GM04504 (cell line): ENCODE measurements at places on chromosomes 1 and 21.

- DNase-seq: peak; percentile 19
Observed at GRCh38 chr1:222171005-222171404, 376.9 kb downstream of the HHIPL2 start.

DNA sequence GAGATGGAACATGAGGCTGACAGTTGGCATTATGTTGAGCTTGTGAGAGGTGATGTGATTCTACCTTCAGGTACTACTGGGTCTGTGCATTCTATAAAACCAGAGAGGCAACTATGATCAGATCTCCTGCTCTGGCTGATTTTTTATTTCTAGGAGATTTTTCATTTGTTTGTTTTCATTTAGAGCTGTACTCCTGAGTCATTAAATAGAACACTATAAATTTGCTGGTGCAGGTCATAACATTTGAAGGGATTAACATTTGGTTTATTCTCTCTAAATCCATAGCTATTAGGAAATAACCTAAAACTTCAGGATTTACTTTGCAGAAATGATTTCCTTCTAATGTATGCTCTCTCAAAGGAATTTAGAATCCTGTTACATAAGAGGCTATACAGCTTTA lies 42.9 kb downstream of the MAGI3 start:
- DNase-seq: no peak

- no peak for DNase-seq
Observed at GRCh38 chr1:94111879-94112278, 9.1 kb downstream of the ABCA4 start.

DNA sequence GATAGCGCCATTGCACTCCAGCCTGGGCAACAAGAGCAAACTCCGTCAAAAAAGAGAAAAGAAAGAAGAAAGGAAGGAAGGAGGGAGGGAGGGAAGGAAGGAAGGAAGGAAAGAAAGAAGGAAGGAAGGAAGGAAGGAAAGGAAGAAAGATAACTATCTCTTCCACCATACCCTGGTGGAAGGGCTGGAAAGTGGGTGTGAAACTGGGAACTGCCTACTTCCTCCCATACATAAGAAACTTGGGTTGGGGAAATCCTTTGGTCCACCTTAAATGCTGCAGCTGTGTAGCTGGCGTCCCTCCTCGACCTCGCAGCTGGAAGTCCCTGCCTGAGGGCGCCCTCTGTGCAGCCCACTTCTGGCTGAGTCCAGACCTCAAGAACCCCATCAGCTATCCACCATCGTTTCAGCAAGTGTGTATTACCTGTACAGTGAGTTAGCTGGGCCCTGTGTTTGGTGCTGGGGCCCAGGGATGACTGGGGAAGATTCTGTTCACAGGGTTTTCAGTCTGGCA lies 4.6 kb upstream of the FAM167B start:
- no peak for DNase-seq

- DNase-seq: no peak
Observed at GRCh38 chr1:76763738-76764137, 103.5 kb upstream of the ST6GALNAC5 start.

- no peak for DNase-seq
Observed at GRCh38 chr1:969260-969855, 3.1 kb downstream of the PLEKHN1 start.

DNA sequence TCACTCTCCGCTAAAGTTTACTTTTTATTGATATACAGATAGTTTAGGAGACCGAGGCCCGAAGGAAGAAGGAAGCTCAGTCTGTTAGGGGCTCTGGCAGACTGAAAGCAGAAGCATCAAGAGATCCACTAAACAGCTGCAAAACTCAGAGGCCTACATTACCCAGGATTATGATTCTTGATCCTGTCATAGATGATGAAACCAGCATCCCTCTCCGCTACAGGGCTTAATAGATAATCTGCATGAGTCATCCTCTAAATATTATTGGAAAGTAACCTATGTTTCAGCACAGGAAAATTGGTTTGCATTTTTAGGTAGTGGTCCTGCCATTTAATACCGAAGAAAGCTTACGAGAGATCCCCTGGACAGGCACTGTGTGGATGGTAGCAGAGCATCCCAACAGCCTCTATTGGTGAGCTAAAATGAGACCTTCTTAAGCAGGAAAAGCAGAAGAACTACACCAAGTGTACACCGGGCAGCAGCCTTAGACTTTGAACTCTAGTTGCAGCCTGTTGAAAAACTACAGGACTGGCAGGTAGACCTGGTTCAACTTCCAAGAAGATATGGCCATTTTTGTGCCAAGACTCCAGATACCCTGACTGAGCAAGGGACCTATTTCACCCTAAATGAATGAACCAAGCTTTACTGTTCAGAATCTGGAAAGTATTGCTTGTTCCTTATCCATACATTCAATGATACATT lies 6.8 kb downstream of the CASQ2 start:
- no peak for DNase-seq

GRCh38 chr1:196425513-196425912 lies 182.7 kb downstream of the KCNT2 start:
- DNase-seq: no peak

GRCh38 chr1:221724931-221725605 lies 16.8 kb downstream of the DUSP10 start:
- no peak for DNase-seq

DNA sequence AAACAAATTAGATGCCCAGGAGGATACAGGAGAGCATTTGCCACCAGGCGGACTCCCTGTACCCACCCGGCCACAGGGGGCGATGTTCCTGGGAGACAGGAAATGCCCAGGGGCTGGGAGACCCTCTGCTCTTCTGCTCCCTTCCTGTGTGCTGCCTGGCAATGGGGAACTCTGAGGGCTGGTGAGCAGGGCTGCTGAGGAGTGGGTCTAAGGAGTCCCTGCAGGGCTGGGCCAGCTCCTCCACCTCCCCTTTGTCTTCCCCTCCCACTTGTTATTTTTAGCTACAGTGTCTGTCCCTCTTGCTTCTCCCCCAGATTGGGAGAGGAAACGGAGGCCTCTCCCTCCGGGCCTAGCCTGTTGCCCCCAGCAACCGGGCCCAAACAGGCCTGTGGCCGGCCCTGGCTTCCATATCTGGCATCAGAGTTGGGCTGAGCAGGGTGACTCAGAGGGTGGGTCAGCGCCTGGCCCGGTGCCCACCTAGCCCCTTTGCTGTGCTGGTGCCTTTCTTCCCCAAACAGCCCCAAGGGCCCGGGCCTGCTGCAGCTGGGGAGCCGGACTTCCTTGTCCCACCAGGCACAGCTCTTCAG lies 11.6 kb downstream of the LMNA start:
- DNase-seq: peak; percentile 97

DNA sequence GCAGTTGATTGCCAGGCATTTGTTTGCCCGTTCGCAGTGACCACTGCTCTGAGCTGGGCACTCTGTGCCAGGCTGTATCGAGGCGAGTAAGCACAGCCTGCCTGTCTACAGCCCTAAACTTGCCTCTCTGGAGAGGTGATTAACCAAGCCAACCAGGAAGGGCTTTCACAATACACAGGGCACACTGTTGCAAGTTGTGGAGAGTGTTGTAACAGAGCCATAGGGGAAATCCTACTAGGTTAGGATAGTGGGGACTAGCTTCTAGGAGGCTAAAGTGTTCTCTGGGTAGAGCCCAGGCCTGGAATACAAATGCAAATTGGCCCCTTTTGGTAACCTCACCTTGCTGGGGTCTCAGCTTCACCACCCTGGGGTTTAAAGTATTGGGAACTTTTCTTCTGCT lies 23.8 kb downstream of the PRDM2 start:
- DNase-seq: no peak

GRCh38 chr1:231925864-231926263 lies 299.3 kb downstream of the DISC1 start:
- DNase-seq: no peak

DNA sequence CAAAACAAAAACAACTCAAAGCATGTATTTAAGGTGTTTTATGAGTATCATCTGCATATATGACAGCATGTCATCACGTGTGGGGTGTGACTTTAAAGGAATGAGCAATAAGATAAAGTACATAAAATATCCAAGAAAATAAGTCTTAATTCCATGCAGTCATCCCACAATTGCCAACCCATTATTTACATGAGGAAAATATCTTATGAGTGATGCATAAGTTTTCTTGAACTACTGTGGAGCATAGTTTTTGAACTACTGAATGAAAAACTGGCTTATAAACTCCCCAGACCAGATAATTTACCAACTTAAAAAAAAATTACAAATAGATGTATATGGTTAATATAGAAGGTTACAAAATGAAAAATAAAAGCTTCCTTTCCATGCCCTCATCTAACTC lies 29.7 kb upstream of the MTMR11 start:
- DNase-seq: no peak

DNA sequence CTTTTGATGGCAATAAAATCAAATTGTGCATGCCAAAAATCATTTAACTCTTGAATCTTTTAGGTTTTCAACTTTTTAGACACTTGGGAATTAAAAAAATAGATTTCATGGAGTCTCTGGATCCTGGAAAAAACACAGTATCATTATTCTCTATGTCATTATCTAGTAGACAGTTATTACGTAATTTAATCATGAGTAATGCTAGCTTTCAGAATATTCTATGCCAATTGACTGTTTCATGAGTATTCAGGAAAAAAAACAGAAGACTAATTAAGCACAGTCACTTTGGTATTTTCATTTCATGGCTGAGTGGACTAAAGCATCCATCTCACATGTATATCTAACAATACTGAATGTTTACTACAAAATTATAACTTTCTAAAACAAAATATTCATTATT lies 44.0 kb downstream of the ODF2L start:
- peak; percentile 9 for DNase-seq

- peak; percentile 81 for DNase-seq
Observed at GRCh38 chr1:151399324-151400171, at the start of gene PSMB4. Gene PSMB4, plus strand, starts transcription at chr1:151399573. Its CDS starts 15 bp downstream, at chr1:151399588.

DNA sequence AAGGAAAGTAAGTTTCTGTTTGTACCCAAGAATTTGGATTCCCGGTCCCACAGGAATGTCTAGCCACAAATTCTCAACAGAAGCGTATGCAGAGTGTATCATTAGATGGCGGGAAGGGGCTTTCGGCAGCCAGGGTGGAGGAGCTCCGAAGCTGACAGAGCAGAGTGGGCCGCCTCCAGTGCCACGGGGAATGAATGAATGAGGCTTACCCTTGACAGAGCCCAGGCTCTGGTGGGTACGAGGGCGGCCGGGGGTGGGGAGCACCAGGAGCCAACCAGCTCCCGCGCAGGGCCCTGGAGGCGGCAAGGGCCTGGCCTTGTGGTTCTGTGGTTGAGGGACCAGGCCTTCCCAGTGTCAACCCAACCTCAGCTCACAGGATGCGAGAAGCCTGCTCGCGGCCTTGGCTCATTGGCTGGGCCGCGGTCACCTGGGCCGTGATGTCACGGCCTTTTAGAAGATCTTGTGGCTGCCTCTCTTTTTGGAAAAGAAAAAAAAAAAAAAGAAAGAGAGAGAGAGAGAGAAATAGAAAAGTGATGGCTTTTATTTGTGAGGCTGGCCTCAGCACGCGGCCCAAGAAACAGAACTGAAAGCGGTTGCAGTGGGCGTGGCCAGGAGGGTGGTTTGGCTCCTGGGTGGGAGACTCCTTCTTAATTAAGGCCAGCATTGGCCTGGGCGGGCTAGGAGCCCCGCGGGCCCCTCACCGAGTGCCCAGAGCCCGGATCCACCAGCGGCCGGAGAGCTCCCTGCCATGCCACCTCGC lies 34.9 kb upstream of the RUNX3 start:
- DNase-seq: no peak

DNA sequence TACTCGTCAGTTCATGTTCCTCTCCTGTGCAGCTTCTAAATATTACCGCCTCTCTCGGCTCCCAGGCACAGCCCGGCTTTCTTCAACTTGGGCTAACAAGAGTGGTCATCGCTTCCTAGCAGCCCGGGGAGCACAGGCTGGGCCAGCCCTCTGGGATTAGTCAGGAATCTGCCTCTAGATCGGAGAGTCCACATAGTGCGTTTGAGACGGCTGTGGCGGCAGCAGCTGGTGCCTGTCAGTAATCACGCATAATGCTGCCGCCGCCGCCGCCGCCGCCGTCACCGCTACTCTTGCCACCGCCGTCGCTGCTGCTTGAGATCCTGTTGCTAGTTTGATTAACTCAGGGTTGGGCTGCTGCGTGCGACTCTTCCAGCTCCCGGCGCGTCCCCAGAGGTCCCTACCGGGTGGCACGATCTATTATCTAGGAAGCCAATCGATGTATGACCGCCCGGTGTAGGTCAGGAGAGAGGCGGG lies at the start of gene RXRG:
Gene RXRG (minus strand): TSS at position 230 of the 474 bp plus-strand sequence. CDS start 233 bp downstream, outside the sequence.
- DNase-seq: no peak

DNA sequence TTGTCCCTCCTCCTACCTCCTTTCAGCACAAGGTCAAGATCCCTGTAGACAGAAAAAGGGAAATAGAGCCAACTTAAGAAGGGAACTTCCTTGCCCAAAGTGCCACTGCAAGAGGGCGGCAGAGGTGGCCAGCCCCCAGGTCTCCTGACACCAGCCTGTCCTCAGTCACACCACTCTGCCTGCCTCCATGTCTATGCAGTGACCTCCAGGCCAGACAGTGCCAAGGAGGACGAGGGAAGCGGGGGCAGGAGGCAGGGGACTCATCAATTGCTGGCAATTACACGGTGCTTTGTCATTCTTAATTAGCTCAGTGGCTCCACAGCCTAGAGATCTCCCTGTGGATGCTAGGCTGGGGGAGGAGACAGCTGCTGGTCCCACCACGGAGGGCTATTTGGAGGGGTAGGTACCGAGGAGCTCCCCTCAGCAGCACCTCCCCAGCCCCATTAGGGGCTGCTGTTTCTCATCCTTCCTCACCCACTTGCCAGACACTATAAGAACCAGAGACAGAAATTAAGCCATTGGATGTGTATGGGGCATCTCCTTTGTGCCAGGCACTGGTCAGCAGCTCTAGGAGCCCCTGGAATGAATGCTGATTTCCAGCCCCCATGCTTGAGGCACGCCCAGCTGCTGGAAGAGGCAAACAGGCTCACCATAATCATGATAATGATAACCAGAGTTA lies 6.1 kb upstream of the LDLRAP1 start:
- DNase-seq: no peak

DNA sequence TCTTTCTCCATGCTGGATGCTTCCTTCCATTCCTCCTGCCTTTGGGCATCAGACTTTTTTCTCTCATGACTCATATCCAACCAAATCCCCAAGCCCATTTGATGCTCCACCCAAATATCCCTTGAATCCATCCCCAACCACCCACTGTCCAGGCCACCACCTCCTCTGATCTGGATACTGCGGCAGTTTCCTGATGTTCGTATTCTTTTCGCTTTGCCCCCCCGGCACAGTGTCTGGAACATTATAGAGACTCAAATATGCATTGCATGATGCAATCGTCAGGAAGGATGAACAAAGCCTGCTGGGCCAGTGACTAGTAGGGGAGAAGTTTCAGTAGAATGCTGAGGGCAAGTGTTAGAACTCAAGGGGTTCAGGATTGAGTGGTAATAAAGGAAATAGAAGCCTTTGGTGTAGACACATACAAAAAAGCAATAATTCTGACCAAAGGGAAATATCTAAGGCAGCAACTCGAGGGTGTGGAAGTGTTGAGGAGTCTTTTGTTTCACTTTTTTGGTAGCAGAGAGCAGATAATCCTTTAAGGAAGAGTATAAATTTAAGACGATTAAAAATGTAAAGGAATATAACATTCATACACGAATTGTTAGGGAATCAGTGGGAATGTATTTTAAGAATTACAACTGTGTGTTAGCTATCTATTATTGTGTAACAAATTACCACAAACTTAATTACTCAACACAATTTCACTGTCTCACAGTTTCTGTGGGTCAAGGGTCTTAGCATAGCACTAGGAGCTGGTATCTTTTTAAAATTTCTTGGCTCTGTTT lies 7.5 kb downstream of the S100A11 start:
- no peak for DNase-seq
